ENCODE measurements at places on chromosomes 16 and 17.
A peak's percentile ranks its signal among the peaks of the same experiment; 100 is the strongest.

DNA sequence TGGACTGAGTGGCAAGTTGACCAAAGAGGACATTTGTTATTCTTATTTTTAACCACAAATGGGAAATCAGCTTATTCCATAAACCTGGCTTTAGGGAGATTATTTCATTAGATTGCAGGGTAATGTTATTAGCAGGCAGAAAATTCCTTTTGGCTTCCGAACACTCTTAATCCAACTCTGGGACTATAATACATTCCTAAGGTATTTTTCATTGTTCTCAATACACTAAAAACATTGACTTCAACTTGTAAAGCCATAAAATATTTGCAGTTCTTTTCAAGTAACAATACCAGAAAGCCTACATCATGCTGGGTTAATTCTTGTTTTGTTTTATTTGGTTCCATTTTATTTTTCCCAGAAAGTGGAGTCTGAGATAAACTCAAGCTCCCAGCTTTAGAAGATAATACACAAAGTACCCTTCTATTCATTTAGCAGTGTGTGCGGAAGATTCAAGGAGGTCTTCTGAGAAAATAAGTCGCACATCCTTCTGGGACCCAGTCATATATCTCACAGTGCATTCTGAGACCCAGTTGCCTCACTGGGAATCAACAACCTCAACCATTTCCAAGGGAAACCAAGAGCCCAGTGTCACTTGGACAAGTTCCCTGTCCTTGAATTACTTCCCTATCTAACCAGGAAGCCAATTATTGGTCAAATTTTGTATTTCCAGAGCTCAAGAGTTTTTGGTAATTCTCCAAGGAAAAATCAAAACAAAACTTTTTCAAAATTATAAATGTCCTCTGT, 389.6 kb upstream of the DYNLRB2 start:
- no peak for DNase-seq

DNA sequence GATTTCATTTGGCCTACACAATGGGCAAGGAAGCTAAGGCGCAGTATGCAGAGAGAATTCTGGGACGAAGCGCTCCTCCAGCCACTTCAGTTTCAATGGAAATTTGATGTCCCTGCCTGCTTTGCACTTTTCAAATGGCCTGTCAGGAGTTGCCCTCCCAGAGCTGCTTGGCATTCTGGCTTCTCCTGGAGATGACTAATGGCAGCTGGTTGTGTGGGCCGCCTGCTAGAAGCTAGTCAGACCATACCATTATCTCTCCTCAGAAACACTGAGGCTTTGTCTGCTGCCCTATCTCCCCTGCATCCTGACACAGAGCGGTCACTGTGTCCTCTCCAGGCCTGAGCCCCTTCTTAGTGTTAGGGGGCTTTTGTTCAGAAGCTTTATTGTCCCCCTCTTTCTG, 180.1 kb downstream of the SPECC1 start:
- no peak for DNase-seq

DNA sequence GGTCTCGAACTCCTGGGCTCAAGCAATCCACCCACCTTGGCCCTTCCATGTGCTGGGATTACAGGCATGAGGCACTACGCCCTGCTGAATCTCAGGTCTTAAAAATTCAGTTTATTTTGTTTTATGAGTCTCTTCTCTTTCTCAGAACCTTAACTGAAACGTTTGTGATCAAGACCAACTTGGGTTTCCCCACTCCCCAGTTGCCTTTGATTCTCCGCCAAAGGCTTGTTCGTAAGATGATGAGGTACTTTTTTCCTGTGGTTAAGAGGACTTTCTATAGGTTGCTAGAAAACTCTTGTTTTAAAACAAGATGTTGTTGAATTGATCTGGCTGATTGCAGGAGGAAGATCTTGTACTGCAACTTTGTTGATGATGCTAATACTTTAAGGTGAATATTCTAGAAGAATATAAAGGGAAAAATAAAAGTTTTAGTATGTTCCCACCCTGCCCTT, 11.7 kb downstream of the ABCC1 start:
- DNase-seq = no peak

GRCh38 chr17:1090465-1091189, 89.2 kb downstream of the ABR start:
- DNase-seq = no peak

DNA sequence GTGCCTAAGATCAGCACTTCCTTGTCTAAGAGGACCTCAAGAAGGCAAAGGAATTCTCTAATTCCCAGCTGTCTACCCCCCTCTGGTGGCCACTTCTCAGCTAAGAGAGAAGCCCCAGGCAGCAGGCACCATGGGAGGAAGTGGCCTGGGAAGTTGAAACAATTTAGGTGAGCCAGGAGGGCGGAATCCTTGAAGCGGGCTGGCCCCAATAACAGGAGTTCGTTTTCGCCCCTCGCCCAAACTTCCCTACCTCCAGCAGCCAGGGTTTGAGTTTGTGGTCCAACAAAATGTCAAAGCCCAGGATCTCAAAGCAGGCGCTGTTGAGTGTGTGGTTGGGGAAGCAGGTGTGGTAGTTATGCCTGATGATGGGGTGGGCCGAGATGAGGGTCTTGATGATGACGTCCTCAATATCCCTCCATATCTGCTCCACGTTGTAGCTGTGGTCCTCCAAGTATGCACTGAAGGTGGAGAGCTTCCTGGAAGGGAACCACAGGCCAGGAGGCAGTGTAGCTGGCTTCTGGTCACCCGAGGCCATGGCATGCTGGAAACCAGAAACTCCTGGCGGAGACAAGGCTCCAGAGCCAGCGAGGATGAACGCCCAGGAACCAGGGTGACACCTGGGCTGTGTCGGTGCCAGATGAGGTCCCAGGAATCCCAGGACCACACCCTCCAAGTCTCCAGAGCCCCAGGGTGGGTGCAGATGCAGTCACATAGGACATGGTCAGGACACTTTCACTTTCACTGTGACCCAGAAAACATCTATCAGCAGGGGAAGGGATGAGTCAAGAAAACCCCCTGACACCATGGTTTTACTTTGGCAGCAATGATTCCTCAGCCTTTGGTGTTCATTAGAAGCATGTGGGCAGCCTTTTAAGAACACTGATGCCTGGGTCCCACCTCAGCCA, 25.6 kb downstream of the TTLL6 start:
- peak; percentile 65 for DNase-seq

DNA sequence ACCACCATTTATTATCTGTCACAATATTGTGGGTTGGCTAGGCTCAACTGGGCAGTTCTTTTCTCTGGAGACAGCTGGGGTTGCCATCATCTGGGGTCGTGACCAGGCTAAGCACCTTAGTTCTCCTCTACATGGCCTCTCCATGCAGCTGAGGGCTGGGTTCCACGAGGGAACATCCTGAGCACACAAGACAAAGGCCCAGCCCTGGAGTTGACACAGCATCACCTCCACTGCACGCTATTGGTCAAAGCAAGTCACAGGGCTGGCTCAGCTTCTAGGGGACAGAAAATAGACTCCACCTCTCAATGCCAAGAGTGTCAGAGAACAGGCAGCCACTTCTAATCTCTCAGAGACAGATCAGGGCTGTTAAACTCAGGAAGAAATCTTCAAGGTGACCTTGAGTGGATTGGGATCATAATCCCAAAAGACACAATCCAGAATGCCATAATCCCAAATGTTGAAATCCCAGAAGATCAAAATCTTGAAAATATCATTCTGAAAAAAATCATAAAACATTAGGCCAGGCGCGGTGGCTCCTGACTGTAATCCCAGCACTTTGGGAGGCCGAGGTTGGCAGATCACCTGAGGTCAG, 13.0 kb upstream of the USP10 start:
- no peak for DNase-seq

DNA sequence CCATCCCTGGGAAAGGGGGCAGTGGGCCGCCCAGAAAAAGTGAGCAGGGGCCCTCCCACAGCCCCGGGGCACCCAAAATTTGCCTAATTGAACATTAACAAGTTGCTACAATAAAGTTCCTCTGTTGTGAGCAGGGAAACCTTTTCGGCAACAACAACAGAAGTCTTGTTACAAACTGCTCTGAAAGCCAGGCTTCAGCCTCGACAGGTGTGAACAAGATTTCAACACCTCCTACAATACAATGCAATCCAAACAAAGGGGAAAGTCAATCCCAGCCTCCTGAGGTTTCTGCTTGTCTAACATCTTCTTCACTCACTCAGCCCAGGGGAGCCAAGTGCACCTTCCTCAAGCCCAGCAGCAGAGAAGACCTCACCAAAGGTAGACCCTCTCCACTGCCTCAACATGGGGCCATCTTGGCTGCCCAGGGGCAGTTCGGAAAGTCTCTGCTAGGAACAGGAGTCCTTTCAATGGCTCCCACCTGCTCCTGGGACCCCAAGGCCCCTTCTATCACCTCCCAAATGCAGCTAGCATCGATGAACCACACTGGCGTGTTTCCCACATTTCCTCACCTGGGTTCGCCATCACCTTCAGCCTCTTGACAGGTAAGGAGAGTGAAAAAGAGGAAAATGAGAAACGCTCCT, 19.1 kb downstream of the ZFHX3 start:
- no peak for DNase-seq

GRCh38 chr16:84132527-84133285, 12.3 kb downstream of the HSDL1 start:
- no peak for DNase-seq

GRCh38 chr16:85534536-85535351, 78.4 kb upstream of the GSE1 start:
- DNase-seq = no peak
